Stimulated activated CD4-positive, alpha-beta T cell treated with anti-CD3 and anti-CD28 coated beads, Interleukin-1b, Interleukin-23, amount 100 ng/mL, for 48 hours (primary cell): ENCODE measurements at places on chromosomes 6 and 20.
A peak's percentile ranks its signal among the peaks of the same experiment; 100 is the strongest.

DNA sequence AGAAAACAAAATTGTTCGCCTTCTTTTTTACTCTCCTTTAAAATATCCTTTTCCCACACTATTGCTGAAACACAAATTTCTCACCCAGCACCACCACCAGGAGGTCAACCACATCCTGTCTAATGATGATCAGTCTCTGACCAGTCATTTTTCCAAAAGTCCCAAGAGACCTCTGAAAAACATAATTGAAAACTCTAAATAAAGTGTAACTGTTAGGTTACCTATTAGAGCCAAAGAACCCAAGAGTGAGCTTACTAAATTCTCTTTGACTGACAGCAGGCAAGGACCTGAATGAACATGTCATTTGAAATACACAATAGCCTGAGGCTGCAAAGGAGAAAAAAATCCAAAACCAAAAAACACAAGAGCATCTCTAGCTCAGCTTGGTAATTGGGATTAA lies 735.4 kb downstream of the CBLN4 start:
- no peak for DNase-seq

- no peak for DNase-seq
Observed at GRCh38 chr20:24098886-24099285, 110.3 kb upstream of the GGTLC1 start.

DNA sequence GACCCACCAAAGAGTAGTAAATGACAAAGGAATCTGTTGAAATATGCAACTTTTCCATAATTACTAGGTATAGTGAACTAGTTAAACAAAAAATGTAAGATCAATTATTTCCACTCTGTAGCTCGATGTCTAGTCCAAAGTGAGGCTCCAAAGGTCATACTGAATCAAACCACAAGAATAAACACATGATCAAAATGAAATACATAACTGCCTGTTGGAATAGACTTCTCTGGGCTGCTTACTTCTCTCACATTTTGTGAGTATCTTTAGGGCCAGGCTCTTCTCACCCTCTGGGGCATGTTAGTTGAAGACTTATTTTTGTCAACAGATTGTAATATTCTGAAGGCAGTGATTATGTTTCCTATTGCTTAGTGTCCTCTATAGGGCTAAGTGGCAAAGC lies 103.7 kb upstream of the TMEM170B start:
- no peak for DNase-seq

DNA sequence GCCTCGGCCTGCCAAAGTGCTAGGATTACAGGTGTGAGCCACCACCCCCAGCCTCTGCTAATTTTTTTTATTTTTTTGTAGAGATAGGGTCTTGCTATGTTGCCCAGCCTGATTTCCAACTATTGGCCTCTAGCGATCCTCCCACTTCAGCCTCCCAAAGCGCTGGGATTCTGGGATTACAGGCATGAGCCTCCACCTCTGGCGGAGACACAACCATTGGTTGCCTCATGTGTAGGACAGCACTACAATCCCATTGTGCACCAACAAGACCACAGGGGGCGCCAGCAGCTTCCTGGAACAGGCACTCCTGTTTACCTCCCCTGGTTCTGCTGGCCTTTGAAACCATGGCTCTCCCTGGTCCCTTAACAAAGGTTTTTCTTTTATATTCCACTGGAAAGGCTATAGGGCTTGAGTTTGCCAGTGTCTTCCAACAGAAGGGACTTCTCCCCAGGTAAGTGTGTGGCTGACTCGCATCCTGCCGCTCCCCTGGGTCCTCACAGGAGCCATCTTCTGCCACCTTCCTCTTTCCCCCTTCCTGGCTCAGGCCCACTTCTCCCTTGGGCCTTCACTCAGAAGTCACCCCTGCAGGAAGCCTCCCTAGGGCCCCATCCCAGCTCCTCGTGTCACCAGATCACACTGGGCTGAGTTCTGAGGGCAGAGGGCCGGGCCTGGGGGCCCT lies 39.2 kb upstream of the TLDC2 start:
- DNase-seq, result peak; percentile 77

GRCh38 chr6:16698162-16698533 lies 63.1 kb downstream of the ATXN1 start:
- no peak for DNase-seq

DNA sequence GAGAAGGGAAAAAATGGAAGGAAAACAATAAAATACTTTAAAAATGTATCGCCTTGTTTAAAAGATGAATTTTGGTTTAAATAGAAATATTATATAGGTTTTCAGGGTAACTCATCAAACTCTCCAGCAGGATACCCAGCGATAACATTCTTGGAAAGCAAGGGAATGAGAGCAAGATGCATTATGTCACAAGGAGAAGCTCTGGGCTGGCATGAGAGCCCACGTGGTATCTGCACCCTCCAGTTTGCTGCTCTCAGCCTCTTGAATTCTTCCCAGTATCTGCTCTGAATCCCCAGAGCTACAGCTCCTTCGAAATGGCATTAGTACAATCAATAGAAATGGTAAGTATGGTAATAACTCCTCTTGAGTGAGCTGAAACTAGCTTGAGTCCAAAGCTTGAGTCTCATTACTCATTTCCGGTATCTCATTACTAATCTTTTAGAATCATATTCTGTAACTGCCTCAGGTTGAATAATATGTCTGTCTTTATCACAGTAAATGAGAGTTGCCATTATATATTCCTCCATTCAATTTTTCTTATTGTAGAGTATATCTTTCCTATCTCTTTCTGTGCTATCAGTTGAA lies 4.9 kb upstream of the TMEM242 start:
- DNase-seq, result no peak

- no peak for DNase-seq
Observed at GRCh38 chr20:53191957-53192356, 219.8 kb downstream of the TSHZ2 start.

DNA sequence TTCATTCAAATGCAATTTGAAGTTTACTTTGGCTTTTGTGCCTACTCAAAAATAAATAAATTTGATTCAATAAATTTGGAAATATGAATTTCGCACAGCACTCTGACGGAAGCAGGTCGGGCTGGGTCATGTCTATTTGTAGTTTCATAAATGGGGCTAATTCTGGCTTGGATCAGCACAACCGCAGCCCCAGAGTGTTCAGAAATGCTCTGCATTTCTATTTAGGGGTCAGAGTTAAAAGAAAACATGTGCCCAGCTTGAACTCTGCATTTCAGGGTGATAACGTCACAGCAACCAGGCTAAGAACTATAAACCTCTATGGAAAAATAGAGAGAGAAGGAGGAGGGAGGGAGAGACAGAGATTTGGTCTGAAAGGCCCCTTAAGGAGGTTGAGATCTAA lies 480.9 kb upstream of the NOX3 start:
- no peak for DNase-seq

GRCh38 chr6:97591955-97592354 lies 308.9 kb upstream of the MMS22L start:
- no peak for DNase-seq
